ENCODE measurements at places on chromosomes 4 and X. TPM values are rescaled to one million over a fixed set of nuclear protein-coding genes. Genes with fewer than 3 reads are reported as not detected.

- no peak for DNase-seq
Observed at GRCh38 chr4:147093206-147093605, 147.5 kb upstream of the TTC29 start.

Gene MTNR1A
- total RNA-seq = 5.8 TPM

- no peak for DNase-seq
Observed at GRCh38 chr4:87122252-87122651, 98.2 kb downstream of the KLHL8 start.

DNA sequence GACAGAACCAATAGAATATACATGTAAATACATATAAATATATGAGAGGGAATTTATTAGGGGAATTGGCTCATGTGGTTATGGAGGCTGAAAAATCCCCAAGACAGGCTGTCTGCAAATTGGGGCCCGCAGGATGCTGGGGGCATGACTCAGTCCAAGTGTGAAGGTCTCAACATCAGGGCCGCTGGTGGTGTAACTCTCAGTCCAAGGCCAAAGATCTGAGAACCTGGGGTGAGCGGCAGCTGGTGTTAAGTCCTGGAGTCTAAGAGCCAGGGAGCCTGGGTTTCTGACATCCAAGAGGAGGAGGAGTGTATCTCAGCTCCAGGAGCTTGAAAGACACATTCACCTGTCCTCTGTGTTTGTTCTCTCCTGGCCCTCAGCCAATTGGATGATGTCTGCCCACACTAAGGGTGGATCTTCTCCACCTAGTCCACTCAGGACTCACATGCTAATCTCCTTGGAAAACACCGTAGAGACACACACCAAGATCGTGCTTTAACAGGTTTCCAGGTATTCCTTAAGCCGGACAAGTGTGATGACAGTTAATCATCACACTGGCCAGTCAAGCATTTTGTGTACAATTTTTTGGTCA, 28.9 kb downstream of the TIGD2 start:
- DNase-seq = no peak

DNA sequence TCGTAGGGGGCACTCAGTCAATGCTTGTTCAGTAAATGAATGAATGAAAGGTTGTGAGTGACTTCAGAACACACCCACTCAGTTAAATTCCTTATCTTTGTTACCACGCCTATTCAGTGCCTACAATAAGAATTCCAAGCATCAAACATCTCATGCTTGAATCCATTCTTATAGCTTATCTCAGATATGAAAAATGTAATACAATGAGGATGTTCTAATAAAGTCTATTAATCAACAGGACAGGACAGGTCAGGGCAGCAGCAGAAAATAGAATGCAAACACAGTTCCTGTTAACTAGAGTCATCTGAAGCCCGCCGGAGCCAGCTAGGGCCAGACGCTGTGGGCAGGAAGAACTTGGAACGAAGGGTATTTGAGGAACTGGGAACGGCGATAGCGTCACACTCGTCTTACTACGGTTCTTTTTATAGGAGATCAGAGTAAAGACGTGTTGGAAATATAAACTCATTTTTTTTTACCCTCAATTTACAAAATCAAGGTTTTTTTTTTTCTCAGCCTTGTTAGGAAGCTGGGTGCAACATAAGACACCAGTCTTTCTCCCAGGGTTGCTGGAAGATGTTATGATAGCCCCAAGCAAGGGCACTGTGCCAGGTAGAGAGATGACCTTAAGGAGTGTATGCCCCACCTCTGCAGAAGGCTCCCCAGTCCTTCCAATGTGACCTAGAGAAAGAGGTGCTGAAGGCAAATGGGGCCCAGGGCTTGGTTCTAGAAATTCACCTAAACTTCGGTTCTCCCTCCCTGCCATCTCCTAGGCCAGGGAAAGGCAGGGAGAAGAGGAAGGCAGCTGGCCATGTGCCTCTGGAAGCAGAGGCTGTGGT, 48.3 kb downstream of the SEL1L3 start:
- DNase-seq = peak; percentile 24

GRCh38 chr4:48275686-48276085, 6.0 kb upstream of the TEC start:
- DNase-seq = no peak

- peak; percentile 33 for DNase-seq
Observed at GRCh38 chr4:56656346-56656643, 24.8 kb downstream of the HOPX start.

DNA sequence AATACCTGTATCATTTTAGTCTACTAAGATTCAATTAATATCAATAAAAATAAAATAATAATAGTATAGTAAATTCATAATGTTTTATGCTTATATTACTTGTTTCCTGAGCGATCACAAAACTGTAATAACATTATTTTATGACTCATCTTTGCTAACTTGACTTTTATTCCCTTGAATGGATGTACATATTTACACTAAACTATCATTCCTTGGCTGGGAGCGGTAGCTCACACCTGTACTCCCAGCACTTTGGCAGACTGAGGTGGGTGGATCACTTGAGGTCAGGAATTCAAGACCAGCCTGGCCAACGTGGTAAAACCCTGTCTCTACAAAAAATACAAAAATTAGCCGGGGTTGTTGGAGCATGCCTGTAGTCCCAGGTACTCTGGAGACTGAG, 104.0 kb upstream of the SLC34A2 start:
- peak; percentile 68 for DNase-seq

Gene VCX3A
- not detected for total RNA-seq

Gene SHISA3
- total RNA-seq = 0.52 TPM

Gene PAGE2B
- not detected for total RNA-seq

GRCh38 chr4:794900-795725, 30.8 kb downstream of the CPLX1 start:
- no peak for DNase-seq

Gene MSX1
- 0.25 TPM for total RNA-seq

- no peak for DNase-seq
Observed at GRCh38 chrX:134444681-134445080, 15.3 kb upstream of the HPRT1 start.

DNA sequence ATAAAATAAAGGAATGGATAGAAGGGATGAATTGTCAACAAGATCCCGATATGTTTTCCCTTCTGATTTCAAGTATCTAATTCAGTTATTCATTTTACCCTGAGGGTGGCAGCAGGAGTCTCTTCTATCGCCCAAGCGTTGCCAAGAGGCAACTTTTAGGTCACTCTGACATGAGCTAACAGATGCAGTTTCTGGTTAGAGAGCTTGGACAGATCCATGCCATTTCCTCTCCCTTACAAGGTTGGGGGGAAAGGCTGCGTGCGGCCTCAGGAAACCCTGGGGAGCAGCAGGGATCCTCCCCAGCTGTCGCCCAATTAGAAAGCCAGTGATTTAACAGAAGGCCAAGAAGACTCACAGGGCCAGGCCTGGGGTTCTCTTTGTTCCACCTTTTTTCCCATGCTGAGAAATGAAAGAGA, 35.3 kb upstream of the WAS start:
- peak; percentile 12 for DNase-seq

GRCh38 chr4:143616771-143617170, 83.7 kb downstream of the FREM3 start:
- no peak for DNase-seq

GRCh38 chr4:102453827-102454226, 47.3 kb upstream of the NFKB1 start:
- DNase-seq = no peak

- DNase-seq = no peak
Observed at GRCh38 chr4:170773709-170774273, 684.0 kb upstream of the AADAT start.

Gene JAKMIP1
- 0.42 TPM for total RNA-seq

Gene FUNDC2
- total RNA-seq = 53.9 TPM

Gene BEX3
- 33.4 TPM for total RNA-seq

Gene CFAP47
- total RNA-seq = not detected

- no peak for DNase-seq
Observed at GRCh38 chr4:56130606-56131155, 181.9 kb downstream of the CEP135 start.

DNA sequence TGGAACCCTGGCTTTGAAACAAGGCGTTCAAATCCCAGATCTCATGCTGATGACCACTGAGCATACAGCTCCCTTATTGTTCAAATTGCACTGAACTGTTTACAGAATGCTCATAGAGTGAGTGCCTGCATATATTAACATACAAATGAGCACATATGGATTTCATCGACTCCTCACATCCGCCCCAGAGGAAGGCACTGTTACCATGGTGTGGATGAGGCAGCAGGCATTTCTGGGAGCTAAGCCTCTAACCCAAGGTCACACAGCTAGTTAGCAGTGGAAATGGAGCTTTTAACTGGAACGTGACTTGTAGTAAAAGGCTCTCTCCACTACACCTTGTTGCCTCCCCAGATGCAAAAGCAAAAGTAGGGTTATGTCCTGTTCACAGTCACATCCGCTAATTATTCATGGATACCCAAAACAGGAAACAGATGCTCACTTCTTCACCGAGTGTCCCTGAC, 289.7 kb downstream of the STK32B start:
- no peak for DNase-seq

- peak; percentile 12 for DNase-seq
Observed at GRCh38 chrX:1164322-1165288, 47.8 kb downstream of the CRLF2 start.

DNA sequence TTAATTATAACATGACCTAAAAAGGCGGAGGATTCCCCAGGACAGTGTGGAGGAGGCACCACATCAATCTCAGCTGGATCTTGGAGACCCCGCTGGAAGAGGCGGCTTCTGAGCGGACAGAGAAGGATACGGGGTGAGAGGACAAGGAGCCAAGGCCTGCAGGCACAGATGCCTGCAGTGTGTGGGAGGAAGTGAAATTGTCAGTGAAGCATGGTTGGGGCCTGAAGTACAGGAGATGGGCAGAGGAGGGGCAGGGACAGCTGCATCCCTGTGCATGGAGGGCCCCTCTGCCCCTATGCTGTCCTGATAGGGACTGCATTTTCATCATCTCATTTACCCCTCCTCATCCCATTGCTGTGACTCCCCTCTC, 1.7 kb upstream of the SLC2A9 start:
- no peak for DNase-seq

GRCh38 chr4:3396600-3396999, 45.2 kb upstream of the HGFAC start:
- no peak for DNase-seq

Gene FAM9B
- not detected for total RNA-seq

DNA sequence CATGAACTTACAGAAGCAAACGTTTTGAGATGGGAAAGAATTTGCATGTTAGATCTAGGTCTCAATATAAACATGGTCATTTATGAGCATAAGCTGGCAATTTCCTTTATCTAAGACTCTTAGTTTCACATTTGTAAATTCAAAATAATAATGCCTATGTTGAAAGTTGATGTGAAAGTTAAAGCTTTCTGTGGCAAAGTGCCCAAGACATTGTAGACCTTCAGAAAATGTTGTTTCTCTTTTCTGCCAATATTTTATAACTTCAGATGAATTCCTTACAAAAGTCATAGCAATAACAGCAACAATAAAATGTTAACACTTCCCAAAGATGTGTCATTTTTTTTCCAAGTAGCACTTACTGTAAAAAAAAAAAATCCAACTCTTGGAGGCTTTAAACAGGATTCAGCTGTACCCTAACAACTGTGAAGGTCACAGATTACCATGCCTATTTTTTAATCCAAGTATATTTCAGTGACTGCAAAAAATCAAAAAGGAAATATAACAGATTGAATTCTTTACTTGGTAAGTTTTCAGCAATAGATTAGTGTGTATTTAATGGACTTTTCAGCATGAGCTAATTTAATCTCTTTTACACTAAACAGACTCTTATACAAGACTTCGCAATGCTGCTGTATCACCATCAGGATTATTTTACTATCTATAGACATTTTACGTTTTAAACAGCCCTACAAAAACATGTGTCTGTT, 206.5 kb upstream of the PDE5A start:
- no peak for DNase-seq

DNA sequence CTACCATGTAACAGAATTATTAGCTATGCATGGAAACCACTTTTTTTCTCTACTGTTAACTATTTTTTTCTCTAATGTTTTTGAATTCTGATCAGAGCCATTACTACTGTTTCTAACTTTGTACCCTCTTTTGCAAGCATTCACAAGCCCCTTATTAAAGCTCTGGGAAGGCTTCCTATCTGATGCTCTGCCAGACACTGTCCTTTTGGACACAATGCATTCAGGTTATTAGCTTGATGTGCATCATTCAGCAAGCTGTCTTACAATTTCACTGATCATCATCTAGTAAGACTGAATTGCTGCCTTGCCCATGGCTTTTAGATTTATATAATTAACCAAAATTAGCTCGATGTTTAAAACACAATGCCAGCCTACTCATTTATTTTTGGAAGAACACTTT, 155.1 kb downstream of the NR3C2 start:
- DNase-seq = no peak

GRCh38 chr4:105022811-105023667, 123.6 kb upstream of the TET2 start:
- no peak for DNase-seq

Gene TRPC5OS
- total RNA-seq = not detected

- no peak for DNase-seq
Observed at GRCh38 chr4:4182835-4183568, 43.7 kb downstream of the OTOP1 start.

Gene HS3ST1
- 2.7 TPM for total RNA-seq

Gene FHIP1A
- total RNA-seq = 33.6 TPM

DNA sequence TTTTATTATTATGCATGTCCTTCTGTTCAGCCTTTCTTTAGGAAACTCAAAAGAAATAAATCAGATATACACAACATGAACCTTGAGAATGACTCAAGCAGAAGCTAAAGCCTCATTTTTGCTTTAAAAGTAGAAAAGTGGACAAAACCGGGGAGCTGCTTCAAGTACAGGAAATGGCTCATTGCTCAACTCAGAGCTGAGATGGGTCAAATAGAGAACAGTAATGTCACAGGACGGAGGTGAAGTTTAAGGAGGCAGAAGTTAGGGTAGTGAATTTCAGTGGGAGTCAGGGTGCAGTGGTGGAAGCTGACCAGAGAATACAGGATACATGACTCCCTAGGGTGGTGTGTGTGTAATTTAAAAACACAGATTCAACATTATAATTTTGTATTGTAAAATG, 22.2 kb downstream of the PHKA2 start:
- DNase-seq = no peak

GRCh38 chr4:21097865-21098264, 397.6 kb downstream of the PACRGL start:
- no peak for DNase-seq

Gene KLHL8
- total RNA-seq = 19.1 TPM

Gene GLOD5
- 11.4 TPM for total RNA-seq

Gene COPS4
- total RNA-seq = 23.7 TPM

Gene AFF2
- total RNA-seq = 0.09 TPM

Gene BEX1
- total RNA-seq = 1.2 TPM

Gene MRFAP1L1
- 33.7 TPM for total RNA-seq

DNA sequence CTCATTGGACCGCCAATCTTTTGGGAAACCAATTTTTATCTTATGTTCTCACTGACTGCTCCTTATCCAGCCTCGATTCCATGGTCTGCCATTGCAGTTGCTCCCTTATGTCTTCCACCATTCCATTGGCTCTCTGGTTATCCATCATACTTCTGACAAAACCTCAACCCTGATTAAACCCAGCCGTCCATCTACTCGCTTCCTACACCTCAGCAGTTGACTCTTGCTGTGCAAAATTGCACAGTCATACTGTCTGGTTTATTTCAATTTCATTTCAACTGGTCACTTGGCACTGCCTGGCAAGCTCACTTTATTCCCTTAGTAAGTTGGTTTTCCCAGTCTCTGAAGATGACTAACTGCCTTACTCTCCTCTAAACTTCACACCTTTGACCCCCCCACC, 26.2 kb downstream of the ARL9 start:
- DNase-seq = no peak

Gene DAPP1
- 3.4 TPM for total RNA-seq

Gene PRR32
- total RNA-seq = not detected

Gene FAM53A
- total RNA-seq = 0.61 TPM

- no peak for DNase-seq
Observed at GRCh38 chr4:52665592-52665991, 6.5 kb upstream of the USP46 start.
